Left colon (tissue), 2 donors: ENCODE measurements at places on chromosomes 12 and 14. TPM values are rescaled to one million over a fixed set of nuclear protein-coding genes. Genes with fewer than 3 reads are reported as not detected.

The CELA1 gene
- total RNA-seq: not detected

The FAM222A gene
- 3.0 TPM for total RNA-seq

The AQP2 gene
- total RNA-seq: not detected

The IFNG-AS1 gene
- total RNA-seq: not detected

The BMAL2 gene
- total RNA-seq: 4.3 TPM

The CCDC88C gene
- total RNA-seq: 52.4 TPM

GRCh38 chr12:65232476-65233077 is 45.9 kb upstream of the MSRB3 start:
- no peak for DNase-seq

DNA sequence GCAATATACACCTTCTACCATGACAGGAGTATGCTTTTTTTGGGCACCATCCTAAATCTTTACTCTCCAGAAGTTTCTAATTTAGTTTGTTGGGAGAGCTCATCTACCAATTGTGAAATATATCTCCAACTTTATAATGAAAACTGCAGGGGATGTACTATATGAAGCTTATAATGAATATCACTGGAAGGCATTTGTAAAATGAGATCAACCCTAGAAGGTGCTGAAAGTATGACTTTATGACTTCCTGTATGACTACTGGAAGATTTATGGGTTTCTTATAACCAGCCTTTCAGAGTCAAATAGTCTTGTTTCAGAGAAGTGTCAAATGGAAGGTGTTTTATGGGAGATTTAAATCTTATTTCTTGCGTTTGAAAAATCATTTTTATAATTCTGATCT is 122.9 kb downstream of the MYRFL start:
- DNase-seq: no peak

- DNase-seq: no peak
Measured at GRCh38 chr12:69929125-69929524, 104.1 kb downstream of the MYRFL start.

- no peak for DNase-seq
Measured at GRCh38 chr12:8676651-8677050, 14.0 kb upstream of the MFAP5 start.

DNA sequence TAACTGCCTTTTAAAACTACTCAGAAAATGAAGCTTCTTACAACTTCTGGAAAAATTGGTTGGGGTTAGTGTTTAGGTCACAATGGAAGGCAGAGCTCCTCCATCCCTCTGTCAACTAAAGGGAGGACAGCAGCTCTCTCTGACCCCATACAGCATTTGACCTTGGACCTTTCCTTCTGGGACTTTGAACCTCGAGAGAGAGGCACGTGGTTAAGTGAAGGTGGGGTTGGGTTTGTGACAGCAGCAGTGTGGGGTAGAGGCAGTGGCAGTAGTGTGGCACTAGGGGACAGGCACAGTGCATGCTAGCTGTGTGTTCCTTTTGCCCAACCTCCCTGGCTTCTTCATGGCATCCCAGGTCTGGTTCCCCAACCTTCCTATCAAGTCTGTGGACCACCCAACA is 9.4 kb upstream of the C12orf75 start:
- no peak for DNase-seq

GRCh38 chr14:28766469-28766955 is at the start of gene FOXG1:
FOXG1 (plus strand) TSS chr14:28766787; CDS start chr14:28767280, 493 bp downstream.
- no peak for DNase-seq

DNA sequence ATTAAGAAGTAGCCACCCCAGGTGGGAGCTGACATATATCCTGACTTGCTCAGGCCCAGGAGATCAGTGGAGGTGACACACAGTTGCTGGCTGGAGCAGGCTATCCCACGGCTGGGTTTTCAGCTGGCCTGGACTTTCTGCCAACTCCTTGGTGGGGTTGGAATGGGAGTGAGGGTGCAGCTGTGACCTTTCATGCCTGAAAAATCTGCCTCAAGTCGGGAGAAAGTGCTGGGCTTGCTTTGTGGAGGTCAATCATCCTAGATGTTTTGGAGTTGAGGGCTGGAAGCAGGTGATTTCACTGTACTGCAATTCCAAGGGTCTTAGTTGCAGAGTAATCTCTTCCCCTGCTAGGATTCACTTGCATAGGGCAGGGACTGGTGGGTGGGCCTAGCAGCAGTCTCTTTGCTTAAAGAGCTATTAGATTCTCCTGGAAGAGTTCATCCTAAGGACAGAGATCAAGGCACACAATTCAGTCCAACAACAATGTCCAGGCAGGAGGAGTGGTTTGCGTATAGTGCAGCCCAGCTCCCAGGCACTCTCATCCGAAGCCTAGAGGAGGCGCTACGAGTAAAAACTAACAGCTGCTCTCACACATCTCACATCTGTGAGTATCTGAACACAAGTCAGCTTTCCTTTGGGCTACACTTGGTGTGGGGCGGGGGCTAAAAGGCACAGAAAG is 98.1 kb downstream of the GAS2L3 start:
- DNase-seq: no peak

DNA sequence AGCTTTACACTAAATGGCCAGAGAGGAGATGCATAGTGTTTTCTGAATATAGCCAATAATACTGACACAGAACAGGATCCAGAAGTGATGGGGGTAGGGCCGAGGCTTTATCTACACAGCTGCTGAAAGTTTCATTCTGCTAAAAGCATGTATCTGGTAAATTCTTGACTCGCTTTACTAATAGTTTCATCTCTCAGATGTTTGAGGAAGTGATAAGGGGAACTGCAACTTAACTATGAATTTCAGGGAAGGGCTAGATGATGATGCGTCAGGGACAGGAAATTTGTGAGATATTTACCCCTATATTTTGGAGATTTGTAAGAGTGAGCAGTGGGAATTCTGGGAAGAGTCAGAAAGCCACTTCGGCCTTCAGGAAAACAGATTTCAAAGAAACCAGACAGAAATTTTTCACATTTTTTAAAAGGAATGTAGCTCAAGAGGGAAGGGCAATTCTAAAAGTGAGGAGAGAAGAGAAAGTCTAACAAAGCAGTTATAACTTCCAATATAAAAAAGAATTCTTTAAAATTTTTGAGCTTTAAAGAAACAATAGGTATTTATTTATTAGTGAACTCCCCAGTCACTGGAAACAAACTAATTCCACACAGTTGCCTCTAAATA is 243.1 kb downstream of the BCAT1 start:
- no peak for DNase-seq

DNA sequence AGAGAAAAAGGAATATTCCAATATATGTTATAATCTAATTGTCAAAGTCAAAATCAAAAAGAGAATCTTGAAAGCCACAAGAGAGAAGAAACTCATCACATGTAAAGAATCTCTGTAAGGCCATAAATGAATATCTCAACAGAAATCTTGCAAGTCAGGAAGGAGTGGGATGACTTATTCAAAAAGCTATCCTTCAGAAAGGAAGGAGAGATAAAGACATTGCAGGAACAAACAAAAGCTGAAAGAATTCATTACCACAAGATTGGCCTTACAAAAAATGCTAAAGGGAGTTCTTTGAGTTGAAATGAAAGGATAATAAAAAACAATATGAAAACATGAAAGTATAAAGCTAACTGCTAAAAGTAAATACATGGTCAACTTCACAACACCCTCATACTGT is 286.8 kb downstream of the LRIG3 start:
- DNase-seq: no peak

- no peak for DNase-seq
Measured at GRCh38 chr14:62692490-62693106, 352.7 kb downstream of the KCNH5 start.

- no peak for DNase-seq
Measured at GRCh38 chr12:12350868-12351463, 924 bp upstream of the MANSC1 start.

GRCh38 chr12:56162468-56163290 is 4.5 kb downstream of the MYL6 start:
- peak; percentile 20 for DNase-seq

- DNase-seq: no peak
Measured at GRCh38 chr12:63922474-63922873, 78.0 kb downstream of the SRGAP1 start.

GRCh38 chr12:91954326-91954725 is 191.3 kb downstream of the BTG1 start:
- peak; percentile 28 for DNase-seq

DNA sequence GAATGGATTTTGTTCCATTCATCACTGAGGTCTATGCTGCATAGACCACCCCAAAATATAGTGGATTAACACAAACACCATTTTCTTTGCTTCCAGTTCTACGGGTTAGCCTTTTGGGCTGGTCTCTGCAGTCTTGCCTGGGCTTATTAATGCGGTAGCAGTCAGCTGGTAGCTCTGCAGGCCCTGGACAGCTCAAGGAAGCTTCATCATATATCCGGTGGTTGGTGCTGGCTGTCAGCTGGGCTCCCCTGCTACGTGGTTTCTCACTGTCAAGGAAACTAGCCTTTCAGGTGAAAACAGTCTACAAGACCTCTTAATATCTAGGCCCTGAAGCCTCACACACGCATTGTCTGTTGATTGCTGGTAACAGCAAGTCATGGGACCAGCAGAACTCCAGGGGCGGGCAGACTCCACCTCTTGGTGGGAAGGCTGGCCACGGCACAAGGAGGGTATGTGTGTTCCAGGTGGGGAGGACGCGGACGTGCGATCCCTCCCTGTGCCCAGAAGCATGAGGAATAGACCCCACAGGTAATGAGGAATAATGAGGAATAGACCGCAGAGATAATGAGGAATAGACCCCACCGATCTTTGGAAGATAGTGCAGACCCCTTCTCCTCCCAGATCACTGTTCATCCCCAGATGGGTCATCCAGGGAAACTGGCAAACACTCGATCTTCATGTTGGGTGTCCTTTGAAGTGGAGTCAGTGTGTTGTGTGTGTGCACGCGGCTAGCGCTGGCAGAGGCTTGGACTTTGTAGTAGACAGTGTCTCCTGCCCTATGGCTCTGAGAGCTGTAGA is 13.3 kb downstream of the TSPAN9 start:
- no peak for DNase-seq

DNA sequence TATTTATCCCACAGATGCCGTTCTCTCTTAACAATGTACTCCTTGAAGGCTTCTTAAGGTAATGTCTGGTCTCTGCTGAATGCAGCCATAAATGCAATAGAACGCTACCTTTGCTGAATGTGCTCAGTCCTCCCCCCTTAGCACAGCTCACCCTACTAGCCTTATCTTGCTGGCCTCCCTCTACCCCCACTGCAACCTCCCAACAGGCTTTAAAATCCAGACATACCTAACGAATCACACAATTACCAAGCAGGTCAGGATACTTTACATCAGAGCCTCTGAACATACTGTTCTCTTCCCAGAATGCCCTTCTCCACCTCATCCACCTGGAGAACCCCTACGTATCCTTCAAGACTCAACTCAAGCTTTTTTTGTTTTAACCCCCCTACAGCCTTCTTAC is 51.0 kb upstream of the CRADD start:
- no peak for DNase-seq

GRCh38 chr12:67436230-67436629 is 167.1 kb downstream of the CAND1 start:
- no peak for DNase-seq

- no peak for DNase-seq
Measured at GRCh38 chr12:94308612-94309011, 151.1 kb downstream of the CEP83 start.

- DNase-seq: no peak
Measured at GRCh38 chr12:41940571-41940970, 204.1 kb downstream of the GXYLT1 start.

DNA sequence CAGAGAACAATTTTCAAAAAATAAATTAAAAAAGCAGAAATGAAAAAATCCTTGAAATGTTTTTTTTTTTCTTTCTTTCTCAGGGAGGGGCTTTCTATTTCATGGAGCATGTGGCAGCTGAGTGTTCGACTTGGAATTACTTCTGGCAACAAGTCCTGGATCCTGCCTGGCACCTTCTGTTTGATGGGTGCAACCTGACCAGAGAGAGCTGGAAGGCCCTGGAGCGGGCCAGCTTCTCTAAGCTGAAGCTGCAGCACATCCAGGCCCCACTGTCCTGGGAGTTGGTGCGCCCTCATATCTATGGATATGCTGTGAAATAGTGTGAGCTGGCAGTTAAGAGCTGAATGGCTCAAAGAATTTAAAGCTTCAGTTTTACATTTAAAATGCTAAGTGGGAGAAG is 22.5 kb upstream of the HIGD1C start:
- DNase-seq: no peak

DNA sequence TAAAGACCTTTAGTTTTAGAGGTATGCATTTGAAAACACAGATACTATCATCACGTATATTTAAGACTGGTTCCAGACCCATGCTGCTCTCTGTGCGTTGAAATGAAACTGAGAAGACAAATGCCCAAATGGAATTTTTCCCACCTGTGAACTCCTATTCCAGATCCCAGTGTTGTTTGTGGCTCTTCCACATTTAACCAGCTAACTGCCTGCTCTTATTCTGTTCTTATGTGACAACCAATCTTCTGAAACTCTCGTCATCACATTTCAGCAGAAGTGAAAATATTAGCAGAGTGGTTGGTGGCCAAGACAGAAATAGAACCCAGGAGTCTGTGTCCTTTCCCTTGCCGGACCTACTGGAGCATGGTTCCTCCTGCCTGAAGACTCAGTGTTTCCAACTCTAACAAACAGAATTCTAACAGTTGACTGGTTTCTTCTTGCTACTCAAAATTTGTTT is 460.2 kb downstream of the RAD51B start:
- no peak for DNase-seq
